Bronchial epithelial cell (primary cell): ENCODE measurements at places on chromosomes 16 and 17. TPM values are rescaled to one million over a fixed set of nuclear protein-coding genes. Genes with fewer than 3 reads are reported as not detected.

DNA sequence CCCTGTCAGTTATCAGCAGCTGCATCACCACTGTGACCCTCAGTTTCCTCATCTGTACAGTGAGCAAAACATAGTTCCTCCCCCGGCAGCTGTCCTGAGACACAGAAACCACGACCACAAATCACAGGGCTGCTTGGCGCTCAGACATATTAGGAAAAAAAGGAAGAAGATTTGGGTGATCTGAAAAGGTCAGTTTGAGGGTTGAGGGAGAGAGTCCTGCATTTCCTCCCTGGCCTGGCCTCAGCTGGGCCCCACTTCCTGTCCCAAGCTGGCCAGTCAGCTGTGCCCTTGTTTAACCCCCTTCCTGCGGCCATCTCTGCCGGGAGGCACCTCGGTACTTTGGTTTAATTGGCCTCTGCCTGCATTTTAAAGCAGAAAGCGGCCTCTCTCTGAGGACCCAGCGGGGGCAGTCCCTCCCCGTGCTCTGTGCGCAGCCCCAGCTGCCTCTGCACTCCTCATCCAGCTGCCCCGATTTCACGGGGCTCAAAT, 24.0 kb upstream of the CIBAR2 start:
- DNase-seq, result no peak

GRCh38 chr17:48177816-48178215, 70.2 kb downstream of the SNX11 start:
- no peak for DNase-seq

GRCh38 chr16:48129926-48130325, 25.9 kb downstream of the ABCC12 start:
- DNase-seq, result peak; percentile 87

GRCh38 chr16:50800074-50800473, 58.2 kb downstream of the CYLD start:
- no peak for DNase-seq

DNA sequence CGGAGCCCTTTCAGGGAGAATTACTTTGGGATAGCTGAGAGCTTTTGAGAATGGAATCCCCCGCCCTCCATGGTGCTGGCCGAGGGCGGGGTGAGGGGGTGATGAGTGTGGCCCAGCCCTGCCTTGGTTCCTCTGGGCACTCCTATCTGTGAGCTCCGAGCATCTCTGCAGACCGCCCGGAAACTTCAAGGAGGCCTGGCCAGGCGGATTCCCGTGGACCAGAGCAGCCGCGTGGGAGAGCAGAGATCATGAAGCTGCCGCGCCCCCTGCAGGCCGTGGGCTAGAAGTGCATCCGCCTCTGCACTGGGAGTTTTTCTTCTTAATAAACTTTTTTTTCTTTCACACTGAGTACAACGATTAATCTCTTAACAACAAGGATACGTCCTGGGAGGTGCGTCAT, 392.9 kb upstream of the EEF2KMT start:
- no peak for DNase-seq

Gene KRTAP1-3
- total RNA-seq, result not detected in 2 replicates

Gene G6PC1
- total RNA-seq, result not detected in 2 replicates
